ENCODE measurements at places on chromosomes 1 and 21. TPM values are rescaled to one million over a fixed set of nuclear protein-coding genes. Genes with fewer than 3 reads are reported as not detected.
A peak's percentile ranks its signal among the peaks of the same experiment; 100 is the strongest.

TAS1R1 gene
- total RNA-seq = not detected

DNA sequence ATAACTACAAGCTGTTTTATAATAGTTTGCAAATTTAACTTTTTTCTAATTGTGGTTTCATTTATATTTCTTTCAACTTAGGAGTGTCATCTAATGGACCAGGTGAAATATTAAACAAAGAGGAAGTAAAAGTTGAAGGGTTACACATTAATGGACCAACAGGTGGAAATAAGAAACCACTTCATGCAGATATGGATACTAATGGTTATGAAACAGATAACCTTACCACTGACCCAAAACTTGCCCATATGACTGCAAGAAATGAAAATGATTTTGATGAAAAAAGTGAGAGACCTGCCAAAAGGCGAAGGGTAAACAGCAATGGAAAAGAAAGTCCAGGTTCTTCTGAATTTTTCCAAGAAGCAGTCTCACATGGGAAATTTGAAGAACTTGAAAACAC, 59.7 kb downstream of the MIER1 start:
- H3K36me3 ChIP-seq = peaks cover 48% of the 10 kb centered on the region
- H3K27ac ChIP-seq = peak overlapping the region; percentile 75
- peaks cover 27% of the 10 kb centered on the region for H3K4me1 ChIP-seq
- H3K27me3 ChIP-seq = no peaks in the 10 kb centered on the region
- no peak for DNase-seq
- H3K4me3 ChIP-seq = no peak overlapping the region

DNA sequence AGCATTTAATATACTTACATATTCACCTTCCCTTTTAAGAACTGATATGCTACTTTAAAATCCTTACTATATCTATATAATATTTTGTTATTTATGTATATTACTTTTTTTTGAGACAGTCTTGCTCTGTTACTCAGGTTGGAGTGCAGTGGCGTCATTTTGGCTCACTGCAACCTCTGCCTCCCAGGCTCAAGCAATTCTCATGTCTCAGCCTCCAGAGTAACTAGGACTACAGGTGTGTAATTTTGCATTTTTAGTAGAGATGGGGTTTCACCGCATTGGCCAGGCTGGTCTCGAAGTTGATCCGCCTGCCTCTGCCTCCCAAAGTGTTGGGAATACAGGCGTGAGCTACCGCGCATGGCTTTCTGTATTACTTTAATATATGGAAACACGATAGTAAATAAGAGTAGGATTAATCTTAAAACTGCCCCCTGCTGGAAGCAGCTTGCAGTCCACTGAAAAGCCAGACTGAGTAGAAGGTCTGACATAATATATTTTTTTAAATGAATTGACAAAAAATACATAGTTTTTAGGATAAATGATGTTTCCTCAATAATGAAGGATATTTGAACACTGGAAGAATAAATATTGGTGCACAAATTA, 24.4 kb downstream of the RCAN3 start:
- H3K4me3 ChIP-seq = no peak overlapping the region
- peaks cover 38% of the 10 kb centered on the region for H3K36me3 ChIP-seq
- no peaks in the 10 kb centered on the region for H3K27me3 ChIP-seq
- peaks cover 7% of the 10 kb centered on the region for H3K4me1 ChIP-seq
- no peak overlapping the region for H3K27ac ChIP-seq

DNA sequence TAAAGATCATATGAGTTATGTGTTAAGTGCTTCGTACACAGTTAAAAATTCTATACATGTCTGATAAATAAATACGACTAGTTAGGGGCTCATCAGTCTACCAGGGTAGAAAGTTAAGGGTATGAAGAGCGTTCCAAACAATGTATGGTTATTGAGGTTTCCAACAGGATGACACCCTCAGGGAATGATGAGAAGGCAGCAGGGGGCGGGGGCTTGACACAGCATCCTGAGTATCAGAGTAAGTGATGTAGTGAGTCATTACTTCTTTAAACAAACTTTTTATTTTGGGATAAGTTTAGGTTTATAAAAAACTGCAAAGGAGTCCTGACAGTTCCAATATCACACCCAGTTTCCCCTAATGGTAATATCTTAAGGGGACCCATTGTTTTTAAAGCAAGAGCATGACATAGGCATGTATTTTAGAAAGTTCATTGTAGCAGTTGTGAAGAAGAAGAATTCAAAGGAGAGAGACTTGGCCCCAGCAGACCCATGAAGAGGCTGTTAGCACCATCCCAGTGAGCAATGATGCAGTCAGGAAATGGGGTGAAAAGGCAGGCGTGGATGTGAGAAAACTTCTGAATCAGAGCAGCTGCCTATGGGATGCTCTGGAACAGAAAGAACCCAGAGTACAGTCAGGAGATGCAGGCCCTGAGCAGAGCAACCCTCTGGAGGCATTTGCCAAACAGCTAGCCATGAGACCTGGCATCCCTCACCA, 15.0 kb upstream of the PSMB2 start:
- no peak for DNase-seq
- no peak overlapping the region for H3K27ac ChIP-seq
- H3K27me3 ChIP-seq = peaks cover 27% of the 10 kb centered on the region
- no peaks in the 10 kb centered on the region for H3K4me1 ChIP-seq
- no peak overlapping the region for H3K4me3 ChIP-seq

IGSF9 gene
- total RNA-seq = not detected

DNA sequence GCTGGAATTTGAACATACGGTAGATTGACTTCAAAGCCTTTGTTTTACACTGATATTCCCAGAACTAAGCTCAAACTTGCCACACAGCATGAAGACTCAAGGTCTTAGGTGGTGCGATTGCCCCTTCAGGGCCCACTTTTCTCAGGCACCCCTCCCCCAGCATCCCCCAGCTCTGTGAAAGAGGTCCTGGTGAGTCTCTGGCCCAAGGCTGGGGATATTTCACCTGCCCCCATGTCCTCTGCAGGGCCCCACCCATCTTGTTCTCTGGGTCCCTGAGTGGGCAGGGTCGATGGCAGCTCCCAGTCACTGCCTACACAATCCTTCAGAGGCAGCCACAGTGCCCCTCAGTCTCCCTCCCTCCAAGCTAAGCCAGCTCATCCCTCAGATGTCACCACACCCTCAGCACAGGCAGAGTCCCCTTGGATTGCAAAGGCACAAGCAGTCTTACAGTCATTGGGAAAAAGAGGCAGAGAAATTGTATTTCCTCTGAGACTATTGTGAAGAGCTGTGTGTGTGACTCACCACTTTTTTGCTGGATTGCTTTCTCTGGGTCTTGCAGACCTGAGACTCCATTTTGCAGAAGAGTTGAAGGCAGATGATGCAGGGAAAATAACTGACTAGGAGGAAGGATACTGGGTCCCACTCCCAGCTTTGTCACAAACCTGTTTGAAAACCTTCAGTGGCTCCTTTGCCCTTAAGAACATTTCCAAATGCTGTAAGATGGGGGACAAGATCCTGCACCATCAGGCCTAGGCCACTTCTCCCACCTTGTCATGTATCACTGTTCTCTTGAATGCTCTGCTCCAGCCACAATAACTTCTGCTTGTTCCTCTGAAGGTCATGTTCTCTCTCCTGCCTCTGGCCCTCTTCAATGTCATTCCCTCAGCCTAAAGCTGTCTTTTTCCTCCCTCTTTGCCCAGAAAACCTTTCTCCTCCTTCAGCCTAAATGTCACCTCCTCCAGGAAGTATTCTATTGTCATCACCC, 119.1 kb upstream of the GRIK3 start:
- no peaks in the 10 kb centered on the region for H3K36me3 ChIP-seq
- H3K27ac ChIP-seq = no peak overlapping the region
- H3K4me3 ChIP-seq = no peak overlapping the region

SSU72 gene
- total RNA-seq = 134 TPM

TNFRSF9 gene
- 30.5 TPM for total RNA-seq
